K562 (cell line): ENCODE measurements at places on chromosomes 1 and 21.

DNA sequence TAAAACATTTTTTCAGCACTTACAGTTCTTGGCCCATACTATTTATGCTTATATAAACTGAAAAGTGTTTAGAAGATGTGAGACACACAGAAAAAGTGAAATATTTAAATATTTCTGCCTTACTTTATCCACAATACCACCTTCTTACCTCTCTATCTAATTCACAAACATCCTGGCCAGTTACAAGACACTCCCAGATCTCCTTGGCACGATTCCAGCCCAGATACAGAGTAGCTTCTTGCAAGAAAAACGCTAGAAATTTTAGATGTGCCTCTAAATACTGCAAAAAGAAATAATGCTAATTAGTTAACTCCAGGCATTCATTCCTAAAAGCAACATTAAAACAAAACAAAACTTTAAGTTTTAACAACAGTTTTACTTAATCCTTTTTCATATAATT is 68.4 kb downstream of the USP24 start:
- H3K27me3 ChIP-seq, result no peaks in the 10 kb centered on the region
- H3K27ac ChIP-seq, result no peak overlapping the region
- peaks cover 3% of the 10 kb centered on the region; the same call in 1 of the 3 replicates for H3K4me1 ChIP-seq
- H3K4me3 ChIP-seq, result no peak overlapping the region
- DNase-seq, result peak; percentile 84

GRCh38 chr1:2448098-2448445 is 28.0 kb upstream of the PLCH2 start:
- H3K27me3 ChIP-seq, result peaks cover 70% of the 10 kb centered on the region
- peak; percentile 68 for DNase-seq
- H3K4me1 ChIP-seq, result peaks cover 62% of the 10 kb centered on the region
- H3K27ac ChIP-seq, result no peak overlapping the region
- H3K36me3 ChIP-seq, result no peaks in the 10 kb centered on the region

DNA sequence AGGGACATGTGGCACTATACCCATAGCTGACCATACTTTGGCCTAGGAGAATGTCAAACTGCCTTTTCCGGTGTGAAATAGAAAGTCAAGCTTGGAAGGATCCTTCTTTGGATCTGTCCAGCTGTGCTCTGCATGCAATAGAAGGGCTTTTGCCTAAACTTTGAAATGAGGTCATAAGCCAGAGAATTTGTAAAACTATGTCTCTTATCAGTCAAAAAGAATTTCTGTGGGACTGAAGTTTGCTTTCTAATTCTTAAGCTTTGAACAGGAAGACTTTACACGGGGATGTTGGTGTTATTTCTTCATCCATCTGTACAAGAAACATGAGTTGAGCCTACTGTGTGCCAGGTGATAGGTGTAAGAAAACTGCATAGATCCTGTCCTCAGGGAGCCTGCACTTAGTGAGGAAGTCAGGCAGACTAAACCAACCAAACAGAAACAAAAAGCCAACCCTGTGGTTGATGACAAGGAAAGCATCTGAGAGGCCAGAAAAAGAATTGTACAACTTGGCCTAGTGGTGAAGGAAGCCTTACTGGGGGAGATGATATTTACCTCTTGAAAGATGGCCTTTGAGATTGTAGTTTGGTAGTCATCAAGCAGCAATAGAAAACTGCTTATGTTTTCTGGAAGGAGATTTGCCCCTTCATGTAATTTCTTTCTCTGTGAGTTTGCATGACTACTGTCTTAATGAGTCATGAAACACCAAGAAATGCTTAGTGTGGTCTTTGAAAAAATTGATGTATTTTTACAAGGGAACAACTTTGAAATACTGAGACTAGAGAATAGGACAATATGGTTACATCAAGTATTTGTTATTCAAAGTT is 24.8 kb downstream of the TGFB2 start:
- H3K4me1 ChIP-seq, result no peaks in the 10 kb centered on the region
- H3K4me3 ChIP-seq, result no peak overlapping the region
- no peak for DNase-seq
- H3K27ac ChIP-seq, result no peak overlapping the region
- no peaks in the 10 kb centered on the region for H3K27me3 ChIP-seq

- H3K4me3 ChIP-seq, result peak overlapping the region; percentile 44
- no peak overlapping the region for H3K27ac ChIP-seq
- no peaks in the 10 kb centered on the region for H3K36me3 ChIP-seq
- peak; percentile 91 for DNase-seq
Observed at GRCh38 chr1:94247138-94248094, 10.0 kb upstream of the ARHGAP29 start.

- H3K27ac ChIP-seq, result no peak overlapping the region
- DNase-seq, result no peak
- no peak overlapping the region for H3K4me3 ChIP-seq
- H3K36me3 ChIP-seq, result no peaks in the 10 kb centered on the region
- no peaks in the 10 kb centered on the region for H3K4me1 ChIP-seq
Observed at GRCh38 chr1:83942914-83943313, 56.0 kb downstream of the TTLL7 start.

DNA sequence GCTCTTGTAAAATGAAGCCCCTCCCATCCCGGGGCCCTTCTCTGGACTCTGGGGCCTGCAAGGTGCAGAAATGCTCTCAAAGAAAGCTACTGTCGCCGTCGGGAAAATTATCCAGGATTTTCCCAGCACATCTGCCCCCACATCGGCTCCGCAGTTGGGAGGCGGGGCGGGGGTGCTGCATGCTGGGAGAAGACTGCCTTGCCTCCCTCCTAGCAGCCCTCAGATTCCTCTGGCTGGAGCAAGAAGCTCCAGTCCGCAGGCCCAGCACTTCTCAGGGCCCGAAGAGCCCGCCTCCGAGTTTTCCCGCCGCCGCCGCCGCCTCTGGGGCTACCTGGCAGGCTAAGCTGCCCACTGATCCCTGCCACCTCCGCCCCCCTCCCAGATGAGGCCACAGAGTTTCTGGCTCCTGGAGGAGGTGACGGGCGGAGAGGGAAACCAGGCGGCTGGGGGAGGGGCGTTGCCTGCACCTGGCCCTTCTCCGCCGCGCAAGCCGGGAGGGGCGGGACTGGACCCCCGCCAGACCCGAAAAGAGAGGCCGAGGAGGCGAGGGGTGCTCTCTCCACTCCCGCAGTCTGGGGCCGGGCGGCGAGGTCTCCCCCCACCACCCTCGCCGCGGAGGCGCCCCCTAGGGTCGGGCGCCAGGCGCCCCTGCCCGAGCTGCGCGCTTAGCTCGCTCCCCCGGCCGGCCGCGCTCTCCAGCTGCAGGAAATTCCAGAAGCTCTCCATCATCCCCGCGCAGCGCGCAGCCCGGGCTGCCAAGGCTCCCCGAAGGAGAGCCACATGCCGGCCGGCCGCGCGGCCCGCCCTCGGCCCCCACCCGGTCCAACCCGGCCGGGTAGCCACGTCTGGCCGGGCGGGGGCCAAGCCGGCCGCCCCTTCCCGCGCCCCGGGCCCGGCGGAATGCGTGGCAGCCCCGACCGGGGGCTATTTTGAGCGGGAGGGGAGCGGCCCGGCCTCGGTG is 28.8 kb downstream of the AHDC1 start:
- H3K4me1 ChIP-seq, result peaks cover 45% of the 10 kb centered on the region
- peak; percentile 69 for DNase-seq
- no peaks in the 10 kb centered on the region for H3K27me3 ChIP-seq
- peaks cover 9% of the 10 kb centered on the region; the same call in 1 of the 3 replicates for H3K36me3 ChIP-seq

DNA sequence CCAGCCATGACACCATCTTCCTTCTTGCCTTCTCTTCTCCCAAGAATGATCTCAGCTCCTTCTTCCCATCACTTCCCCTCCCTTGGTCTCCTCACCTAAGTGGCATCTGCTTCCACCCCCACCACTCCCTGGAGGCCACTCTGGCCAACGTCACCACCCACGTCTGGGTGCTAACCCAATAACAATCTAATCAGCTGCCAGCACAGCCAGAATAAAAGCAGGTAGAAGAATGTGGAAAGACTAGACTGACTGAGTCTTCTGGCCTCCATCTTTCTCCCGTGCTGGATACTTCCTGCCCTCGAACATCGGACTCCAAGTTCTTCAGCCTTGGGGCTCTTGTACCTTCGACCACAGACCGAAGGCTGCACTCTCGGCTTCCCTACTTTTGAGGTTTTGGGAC is 245.3 kb upstream of the CSF3R start:
- H3K4me3 ChIP-seq, result no peak overlapping the region
- 0 out of 3 replicates have a peak, but pooled peaks cover 3% of the 10 kb centered on the region for H3K27me3 ChIP-seq
- H3K4me1 ChIP-seq, result no peaks in the 10 kb centered on the region
- H3K36me3 ChIP-seq, result no peaks in the 10 kb centered on the region

DNA sequence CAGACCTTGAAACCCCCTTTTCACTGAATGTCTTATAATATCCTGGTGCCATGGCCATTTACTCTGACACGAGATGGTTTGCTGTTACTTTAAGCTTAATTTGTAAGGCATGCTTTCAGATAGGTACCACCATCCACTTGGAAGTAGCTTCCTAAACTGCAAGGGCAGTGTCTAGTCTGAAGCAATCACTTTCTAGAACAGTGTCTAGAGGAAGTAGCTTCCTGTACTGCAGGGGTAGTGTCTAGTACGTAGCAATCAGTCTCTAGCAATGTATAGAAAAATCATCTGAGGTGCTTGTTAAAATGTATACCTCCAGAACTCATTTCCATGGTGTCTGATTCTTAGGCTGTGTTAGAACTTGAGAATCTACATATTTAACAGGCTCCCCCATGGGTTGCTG is 42.5 kb downstream of the ZBTB40 start:
- H3K4me3 ChIP-seq, result no peak overlapping the region

- H3K27ac ChIP-seq, result no peak overlapping the region
- DNase-seq, result no peak
- no peaks in the 10 kb centered on the region for H3K36me3 ChIP-seq
- H3K4me3 ChIP-seq, result no peak overlapping the region
Observed at GRCh38 chr1:121516234-121516967, 331.6 kb downstream of the SRGAP2C start.

DNA sequence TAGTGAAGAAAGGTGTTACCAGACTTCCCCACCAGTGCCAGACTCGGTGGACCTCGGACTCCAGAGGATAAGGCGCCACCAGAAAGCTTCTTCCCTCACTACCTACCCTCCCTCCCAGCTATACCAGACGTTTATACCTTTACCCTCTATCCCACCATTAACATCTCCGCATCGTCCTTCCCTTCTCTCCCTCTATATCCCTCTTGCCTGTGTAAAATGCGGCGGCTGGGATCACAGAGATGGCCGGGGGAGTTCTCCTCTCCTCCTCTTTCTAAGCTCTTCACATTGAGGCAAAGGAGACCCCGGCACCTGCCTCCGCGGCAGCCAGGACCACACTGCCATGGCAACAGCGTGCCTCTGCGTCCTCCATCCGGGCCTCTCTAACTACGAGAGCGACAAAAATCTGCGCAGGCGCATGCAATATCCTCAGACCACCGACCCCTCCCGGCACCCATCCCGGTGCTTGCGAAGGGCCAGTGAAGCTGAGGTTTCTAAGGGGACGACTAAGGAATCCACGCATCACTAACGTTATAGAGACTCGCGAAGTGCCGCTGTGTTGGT is at the start of gene CCDC181:
TSS of gene CCDC181 (minus strand) at position 394 of the 561 bp plus-strand sequence. CDS start 2,547 bp downstream, outside the sequence.
- peaks cover 3% of the 10 kb centered on the region; the same call in 1 of the 2 replicates for H3K4me1 ChIP-seq
- 0 out of 3 replicates have a peak, but pooled peaks cover 2% of the 10 kb centered on the region for H3K27me3 ChIP-seq
- no peak for DNase-seq
- H3K36me3 ChIP-seq, result no peaks in the 10 kb centered on the region
- no peak within 1 kb of the TSS for H3K4me3 ChIP-seq

DNA sequence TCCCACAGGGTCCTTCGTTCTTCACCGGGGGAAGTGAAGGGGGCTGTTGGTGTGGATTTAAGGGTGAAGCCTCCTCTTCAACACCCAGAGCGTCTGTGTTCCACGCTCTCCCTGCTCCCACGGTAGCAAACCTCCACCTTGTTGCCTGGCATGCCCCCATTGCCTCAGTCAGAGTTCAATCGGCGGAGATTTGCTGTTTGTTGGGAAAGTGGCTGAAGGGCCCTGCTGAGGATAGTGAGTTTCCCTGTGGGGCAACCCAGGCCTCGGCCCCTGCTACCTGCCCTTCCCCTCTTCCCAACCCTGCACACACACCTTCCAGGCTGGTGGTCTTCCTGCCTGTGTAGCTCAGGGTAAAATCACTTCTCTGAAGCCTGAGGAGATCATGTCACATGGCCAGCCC is 60.5 kb downstream of the TOR1AIP2 start:
- DNase-seq, result no peak
- H3K36me3 ChIP-seq, result no peaks in the 10 kb centered on the region
- H3K27me3 ChIP-seq, result peaks cover 55% of the 10 kb centered on the region
- no peak overlapping the region for H3K4me3 ChIP-seq
- H3K4me1 ChIP-seq, result peaks cover 20% of the 10 kb centered on the region
- H3K27ac ChIP-seq, result no peak overlapping the region
